ENCODE measurements at places on chromosomes 2 and 18.

DNA sequence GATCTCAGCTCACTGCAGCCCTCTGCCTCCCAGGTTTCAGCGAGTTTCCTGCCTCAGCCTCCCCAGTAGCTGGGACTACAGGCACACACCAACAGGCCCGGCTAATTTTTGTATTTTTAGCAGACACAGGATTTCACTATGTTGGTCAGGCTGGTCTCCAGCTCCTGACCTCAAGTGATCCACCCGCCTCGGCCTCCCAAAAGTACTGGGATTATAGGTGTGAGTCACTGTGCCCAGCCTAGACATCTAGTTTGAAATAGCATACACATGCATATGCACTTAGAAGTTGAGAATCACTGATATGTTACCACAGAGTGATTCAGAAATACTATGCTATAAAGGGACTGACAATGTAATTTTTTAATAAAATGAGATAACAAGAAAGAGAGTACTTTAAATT lies 69.8 kb upstream of the CDKL4 start:
- DNase-seq, result no peak

GRCh38 chr2:48874282-48874681 lies 118.8 kb upstream of the LHCGR start:
- DNase-seq, result no peak

DNA sequence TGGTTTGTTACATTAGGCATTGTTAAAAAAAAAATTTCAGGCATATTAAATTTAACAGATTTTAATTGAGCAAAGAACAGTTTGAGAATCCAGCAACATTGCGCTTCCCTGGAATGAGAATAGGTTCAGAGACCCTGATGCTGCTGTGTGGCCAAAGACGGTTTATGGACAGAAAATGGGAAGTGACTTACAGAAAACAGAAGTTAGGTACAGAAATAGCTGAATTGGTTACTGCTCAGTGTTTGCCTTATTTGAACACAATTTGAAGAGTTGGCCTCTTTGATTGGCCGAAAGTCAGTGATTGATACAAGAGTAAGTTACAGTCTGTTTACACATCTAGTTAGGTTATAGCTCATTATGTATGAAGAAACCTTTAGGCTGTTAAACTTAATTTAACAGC lies 6.0 kb upstream of the NEDD4L start:
- DNase-seq, result no peak

DNA sequence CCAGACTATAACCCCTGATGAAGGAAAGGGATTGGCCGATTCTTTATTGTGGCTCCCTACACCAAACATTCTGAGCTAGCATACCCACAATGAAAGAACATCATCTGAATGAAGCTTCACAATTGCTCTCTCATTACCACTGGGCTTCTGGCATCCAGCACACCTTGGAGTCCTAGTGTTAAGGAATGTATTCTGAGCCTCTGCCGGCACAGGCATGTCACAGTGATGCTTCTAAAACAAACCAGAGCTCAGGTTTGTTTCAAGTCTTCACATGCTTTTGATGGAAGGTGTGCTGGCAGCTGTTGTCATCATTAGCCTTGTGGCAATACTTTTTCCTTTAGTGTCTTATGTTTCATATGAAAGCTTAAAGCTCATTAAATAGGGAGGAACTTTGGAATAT lies 76.3 kb upstream of the RBBP8 start:
- no peak for DNase-seq

Measured in stimulated activated CD8-positive, alpha-beta memory T cell treated with anti-CD3 and anti-CD28 coated beads, Interleukin-7, amount 100 ng/mL, for 4 hours (primary cell).